ENCODE measurements at places on chromosomes 12 and 14. TPM values are rescaled to one million over a fixed set of nuclear protein-coding genes. Genes with fewer than 3 reads are reported as not detected.

EP400 gene
- total RNA-seq = 24.5 TPM

FOXA1 gene
- total RNA-seq = 7.6 TPM

SPTB gene
- total RNA-seq = 1.5 TPM

FAR2 gene
- not detected for total RNA-seq

DYRK2 gene
- total RNA-seq = 11.1 TPM

DEPDC4 gene
- total RNA-seq = 1.8 TPM

AVPR1A gene
- not detected for total RNA-seq

FRMD6 gene
- total RNA-seq = 36.9 TPM

NXPH4 gene
- 5.2 TPM for total RNA-seq

MRPL51 gene
- total RNA-seq = 282 TPM

SIRT4 gene
- 0.71 TPM for total RNA-seq

ZNF268 gene
- 12.9 TPM for total RNA-seq

BHLHE41 gene
- 0.93 TPM for total RNA-seq

KCNC2 gene
- not detected for total RNA-seq

LRTM2 gene
- not detected for total RNA-seq

AICDA gene
- 0.07 TPM for total RNA-seq

NRXN3 gene
- total RNA-seq = 1.1 TPM

KLRG1 gene
- total RNA-seq = 0.94 TPM

MYH6 gene
- 0.08 TPM for total RNA-seq

CCND2 gene
- 0.12 TPM for total RNA-seq

IL23A gene
- 0.22 TPM for total RNA-seq

CCDC196 gene
- total RNA-seq = not detected

BICDL1 gene
- 4.9 TPM for total RNA-seq

OAS1 gene
- 29.0 TPM for total RNA-seq

TTC8 gene
- total RNA-seq = 36.8 TPM

CCDC197 gene
- total RNA-seq = not detected

ADAMTS20 gene
- total RNA-seq = not detected
